ENCODE measurements at places on chromosomes 5 and 9.

- DNase-seq: no peak
Observed at GRCh38 chr9:117677572-117677971, 26.6 kb upstream of the TLR4 start.

GRCh38 chr5:95824747-95825146 is 2.2 kb upstream of the GLRX start:
- no peak for DNase-seq

DNA sequence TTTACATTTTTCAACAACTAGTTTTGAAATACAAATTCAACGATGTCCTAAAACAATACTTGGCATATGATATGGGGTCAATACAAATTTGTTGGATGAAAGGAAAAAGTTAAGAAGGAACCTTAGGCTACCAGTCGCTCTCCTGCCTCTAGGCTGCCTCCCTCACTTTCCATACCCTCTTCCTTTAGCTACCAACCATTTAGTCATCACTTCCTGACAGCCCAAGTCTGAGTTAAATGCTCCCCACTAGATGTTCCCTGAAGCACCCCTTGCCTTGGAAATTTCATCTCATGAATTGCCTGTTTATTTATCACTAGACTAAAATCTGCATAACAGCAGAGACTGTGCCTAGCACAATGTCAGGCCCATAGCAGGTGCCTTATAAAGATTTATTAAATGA is 2.7 kb upstream of the LARS1 start:
- DNase-seq: no peak

- no peak for DNase-seq
Observed at GRCh38 chr9:38130724-38131123, 61.7 kb upstream of the SHB start.

DNA sequence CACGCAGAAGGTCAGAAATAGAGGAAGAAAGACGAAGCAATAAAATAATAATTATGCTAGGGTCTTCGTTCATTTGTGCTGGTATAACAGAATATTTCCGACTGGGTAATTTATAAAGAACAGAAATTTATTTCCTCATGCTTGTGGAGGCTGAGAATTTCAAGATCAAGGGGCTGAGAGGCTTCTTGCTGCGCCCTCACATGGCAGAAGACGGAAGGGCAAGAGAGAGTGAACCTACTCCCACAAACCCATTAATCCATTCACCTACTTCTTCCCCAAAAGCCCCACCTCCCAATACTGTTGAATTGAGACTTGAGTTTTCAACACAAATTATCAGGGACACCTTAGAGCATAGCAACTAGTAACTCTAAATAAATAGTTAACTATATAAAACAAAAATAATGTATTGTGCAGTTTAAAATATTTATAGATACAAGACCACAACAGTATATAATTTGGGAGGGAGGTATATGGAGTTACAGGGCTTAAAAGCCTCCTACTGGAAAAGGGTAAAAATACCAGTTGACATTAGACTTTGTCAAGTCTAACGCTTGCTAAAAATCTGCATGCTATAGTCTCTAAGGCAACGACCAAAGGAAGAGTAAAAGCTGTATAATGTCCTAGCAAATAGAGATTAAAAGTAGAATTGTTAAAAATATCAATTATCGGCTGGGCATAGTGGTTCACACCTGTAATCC is 40.3 kb upstream of the NAA35 start:
- no peak for DNase-seq

DNA sequence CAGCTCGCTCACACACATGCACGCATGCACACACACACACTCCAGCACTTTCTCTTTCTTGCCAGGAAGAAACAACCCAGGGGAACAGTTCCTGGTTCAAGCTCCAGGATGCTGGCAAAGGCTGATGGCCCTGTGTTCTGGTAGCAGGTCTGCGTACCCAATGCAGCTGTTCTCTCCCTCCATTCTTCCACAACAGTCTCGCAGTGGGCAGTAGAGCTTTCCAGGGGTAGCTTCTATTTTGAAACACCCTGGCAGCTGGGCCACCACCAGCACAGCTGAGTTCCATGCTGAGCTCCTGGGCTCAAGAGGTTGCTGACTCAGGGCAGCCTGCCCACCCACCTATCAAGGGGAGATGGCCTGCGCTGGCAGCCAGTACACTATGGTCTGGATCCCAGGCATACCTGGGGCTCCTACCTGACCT is 4.7 kb downstream of the VDAC1 start:
- DNase-seq: no peak

GRCh38 chr9:122226758-122227574 is 1.8 kb downstream of the LHX6 start:
- no peak for DNase-seq

DNA sequence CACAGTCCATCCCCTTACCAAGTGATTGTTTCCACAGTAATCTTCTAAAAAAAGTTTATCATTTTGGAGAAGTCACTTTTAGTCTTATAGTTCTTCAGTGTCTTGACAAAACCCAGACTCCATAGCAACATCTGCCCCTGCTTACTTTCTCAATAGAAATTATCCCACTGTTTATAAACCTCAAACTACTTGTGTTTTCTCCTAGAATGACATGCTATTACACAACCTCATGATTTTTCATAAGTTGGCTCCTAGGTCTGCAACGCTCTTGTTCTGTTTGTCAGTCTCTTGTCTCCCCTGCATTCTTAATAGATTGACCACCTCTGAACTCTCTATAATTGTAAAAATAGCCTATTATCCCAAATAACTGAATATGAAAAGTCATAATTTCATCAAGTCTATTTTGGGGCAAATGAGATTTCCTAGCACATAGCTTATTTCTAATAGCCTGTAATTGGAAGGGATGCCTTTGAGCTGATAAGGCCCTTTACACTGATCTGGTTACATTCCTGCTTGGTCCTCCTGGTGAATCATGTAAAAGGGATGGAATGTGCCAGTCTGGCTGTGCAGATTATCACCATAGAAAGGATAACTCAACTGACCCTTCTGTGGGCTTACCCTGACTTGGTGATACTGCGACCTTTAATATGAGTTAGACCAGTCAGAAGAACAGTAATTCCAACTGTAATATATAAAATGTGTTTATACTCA is 69.6 kb downstream of the CHSY3 start:
- DNase-seq: no peak

DNA sequence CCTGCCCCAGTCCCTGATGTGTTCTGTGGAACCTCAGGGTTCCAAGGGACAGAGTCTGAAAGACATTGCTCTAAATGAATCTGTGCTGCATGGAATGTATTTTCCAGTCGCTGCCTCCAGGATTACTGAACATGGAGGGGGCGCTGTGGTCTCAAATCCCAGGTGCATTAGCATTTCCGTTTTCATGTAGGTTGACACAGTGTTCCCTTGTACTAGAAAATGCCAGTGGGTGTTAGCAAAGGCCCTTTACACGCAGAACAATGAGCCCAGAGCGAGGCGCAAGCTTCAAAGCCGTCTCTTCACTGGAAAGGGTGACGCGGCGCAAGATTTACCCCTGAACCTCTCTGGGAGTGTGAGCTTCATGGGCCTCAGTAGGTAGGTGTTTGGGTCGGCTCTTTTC is 308.3 kb downstream of the SLIT3 start:
- no peak for DNase-seq

GRCh38 chr9:132235894-132236661 is 74.2 kb downstream of the NTNG2 start:
- peak; percentile 24 for DNase-seq

GRCh38 chr5:56147659-56148230 is 85.4 kb downstream of the ANKRD55 start:
- no peak for DNase-seq

DNA sequence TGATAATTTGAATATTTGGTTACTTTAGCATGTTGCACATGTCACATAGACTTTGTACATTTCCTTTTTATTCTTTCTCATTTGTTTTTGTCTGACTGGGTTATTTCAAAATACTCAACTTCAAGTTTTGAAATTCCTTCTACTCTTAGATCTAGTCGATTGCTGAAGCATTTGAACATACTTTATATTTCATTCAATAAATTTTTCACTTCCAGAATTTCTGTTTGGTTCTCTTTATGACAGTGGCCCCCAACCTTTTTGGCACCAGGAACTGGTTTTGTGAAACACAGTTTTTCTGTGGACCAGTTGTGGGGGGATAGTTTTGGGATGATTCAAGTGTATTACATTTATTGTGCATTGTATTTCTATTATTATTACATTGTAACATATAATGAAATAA is 119.8 kb downstream of the COX7C start:
- DNase-seq: no peak

DNA sequence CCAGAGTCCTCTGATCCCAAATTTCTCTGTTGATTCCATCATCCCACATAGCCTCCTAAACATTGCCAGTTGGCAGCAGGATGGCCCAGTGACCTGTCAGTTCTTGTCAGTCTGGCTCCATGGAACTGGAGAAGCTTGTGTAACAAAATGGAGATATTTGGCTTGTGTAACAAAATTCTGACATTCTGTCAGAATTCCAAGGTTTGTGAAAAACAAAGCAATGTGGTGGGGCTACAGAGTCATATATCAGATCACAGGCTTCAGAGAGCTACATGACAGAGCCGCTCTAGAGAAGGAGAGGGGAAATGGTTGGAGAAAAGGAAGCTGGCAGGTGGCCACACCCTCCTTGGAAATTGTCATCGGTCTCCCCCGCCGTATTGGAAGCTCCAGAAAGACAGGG is 75.4 kb upstream of the MAN2A1 start:
- no peak for DNase-seq

DNA sequence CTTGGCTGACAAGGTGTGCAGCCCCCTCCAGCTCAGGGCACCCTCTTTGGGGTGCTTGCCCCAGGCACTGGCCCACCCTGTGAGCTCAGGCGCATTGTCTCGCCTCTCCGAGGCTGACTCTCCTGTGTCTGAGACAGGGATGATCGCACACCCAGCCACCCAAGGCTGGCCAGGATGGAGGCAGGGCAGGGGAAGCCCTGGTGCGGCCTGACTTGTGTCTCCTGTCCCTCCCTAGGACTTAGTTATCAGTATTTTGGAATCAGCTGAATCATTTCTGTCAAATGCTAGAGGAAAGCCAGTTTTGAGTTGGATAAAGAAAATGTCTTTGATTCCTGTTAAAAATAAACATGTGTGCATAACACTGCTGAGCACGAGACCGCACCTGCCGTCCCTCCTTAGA is 2.5 kb upstream of the DBH start:
- DNase-seq: no peak

DNA sequence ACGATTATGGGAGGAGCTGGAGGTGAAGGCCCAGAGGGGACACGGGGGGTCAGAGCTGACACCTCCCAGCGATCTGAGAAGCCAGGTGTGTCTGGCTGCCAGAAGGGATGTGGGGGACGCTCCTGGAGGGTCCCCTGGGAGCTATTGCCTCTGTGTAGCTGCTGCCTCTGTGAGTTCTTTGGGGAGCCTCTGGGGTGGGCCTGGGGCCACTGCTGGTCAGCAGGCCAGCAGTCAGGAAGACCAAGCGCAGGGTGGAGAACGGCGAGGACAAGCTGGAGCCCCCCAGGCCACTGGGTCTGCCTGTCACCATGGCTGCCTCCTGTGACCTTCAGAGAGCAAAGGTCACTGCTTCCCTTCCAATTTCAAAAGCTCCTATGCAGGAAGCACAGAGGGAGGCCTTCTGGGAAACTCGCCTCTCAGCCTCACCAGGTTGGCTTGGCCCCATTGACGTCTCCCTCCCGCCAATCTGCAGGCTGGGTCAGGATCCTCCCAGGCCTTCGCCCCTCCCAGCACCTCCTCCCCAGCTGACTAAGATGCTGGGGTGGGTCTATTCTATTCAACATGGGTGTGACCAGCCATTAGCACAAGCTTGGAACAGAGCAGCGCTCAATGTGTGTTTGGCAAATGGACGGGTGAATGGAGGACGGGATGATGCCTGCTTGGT is 126.4 kb downstream of the GAPVD1 start:
- DNase-seq: no peak

DNA sequence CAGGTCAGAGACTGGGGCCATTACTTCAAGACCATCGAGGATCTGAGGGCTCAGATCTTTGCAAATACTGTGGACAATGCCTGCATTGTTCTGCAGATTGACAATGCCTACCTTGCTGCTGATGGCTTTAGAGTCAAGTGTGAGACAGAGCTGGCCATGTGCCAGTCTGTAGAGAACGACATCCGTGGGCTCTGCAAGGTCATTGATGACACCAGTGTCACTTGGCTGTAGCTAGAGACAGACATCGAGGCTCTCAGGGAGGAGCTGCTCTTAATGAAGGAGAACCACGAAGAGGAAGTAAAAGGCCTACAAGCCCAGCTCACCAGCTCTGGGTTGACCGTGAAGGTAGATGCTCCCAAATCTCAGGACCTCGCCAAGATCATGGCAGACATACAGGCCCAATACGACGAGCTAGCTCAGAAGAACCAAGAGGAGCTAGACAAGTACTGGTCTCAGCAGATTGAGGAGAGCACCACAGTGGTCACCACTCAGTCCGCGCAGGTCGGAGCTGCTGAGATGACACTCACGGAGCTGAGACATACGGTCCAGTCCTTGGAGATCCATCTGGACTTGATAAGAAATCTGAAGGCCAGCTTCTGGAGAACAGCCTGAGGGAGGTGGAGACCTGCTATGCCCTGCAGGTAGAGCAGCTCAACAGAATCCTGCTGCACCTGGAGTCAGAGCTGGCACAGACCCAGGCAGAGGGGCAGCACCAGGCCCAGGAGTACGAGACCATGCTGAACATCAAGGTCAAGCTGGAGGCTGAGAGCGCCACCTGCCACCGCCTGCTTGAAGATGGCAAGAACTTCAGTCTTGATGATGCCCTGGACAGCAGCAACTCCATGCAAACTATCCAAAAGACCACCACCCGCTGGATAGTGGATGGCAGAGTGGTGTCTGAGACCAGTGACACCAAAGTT is 9.3 kb downstream of the NIPBL start:
- no peak for DNase-seq

DNA sequence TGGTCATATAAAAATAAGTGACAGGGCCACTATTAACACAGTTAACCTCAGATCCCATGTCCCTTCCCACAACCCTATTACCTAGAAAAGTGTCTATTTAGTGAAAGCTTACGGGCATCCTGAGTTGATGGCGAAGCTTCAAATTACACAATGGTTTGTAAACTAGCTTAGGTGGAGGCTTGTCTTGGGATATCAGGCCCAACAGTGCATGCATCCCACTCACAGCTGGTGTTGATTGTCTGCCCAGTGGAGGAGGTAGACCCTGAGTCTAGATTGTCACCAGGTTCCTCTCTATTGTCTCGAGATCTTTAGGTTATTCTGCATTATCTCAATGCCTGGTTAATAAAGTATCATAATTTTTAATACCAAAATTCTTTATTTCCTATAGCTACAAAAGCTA is 30.4 kb downstream of the PRELID2 start:
- DNase-seq: no peak

- no peak for DNase-seq
Observed at GRCh38 chr5:139050432-139050831, 147.7 kb downstream of the SIL1 start.
